ENCODE measurements at places on chromosomes 2 and 18.

- DNase-seq = no peak
These were observed 225.7 kb upstream of the CCDC150 start for GRCh38 chr2:196413821-196414274.

- no peak for DNase-seq
These were observed 348.0 kb downstream of the GPD2 start for GRCh38 chr2:156784020-156784701.

DNA sequence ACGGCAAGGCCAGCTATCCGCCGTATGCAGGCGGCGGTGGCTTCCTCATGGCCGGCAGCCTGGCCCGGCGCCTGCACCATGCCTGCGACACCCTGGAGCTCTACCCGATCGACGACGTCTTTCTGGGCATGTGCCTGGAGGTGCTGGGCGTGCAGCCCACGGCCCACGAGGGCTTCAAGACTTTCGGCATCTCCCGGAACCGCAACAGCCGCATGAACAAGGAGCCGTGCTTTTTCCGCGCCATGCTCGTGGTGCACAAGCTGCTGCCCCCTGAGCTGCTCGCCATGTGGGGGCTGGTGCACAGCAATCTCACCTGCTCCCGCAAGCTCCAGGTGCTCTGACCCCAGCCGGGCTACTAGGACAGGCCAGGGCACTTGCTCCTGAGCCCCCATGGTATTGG lies 3.1 kb downstream of the B3GNT7 start:
- no peak for DNase-seq

- DNase-seq = no peak
These were observed 260.4 kb upstream of the SIX3 start for GRCh38 chr2:44680983-44681531.

GRCh38 chr2:65031341-65032018 lies 24.7 kb upstream of the CEP68 start:
- DNase-seq = no peak

DNA sequence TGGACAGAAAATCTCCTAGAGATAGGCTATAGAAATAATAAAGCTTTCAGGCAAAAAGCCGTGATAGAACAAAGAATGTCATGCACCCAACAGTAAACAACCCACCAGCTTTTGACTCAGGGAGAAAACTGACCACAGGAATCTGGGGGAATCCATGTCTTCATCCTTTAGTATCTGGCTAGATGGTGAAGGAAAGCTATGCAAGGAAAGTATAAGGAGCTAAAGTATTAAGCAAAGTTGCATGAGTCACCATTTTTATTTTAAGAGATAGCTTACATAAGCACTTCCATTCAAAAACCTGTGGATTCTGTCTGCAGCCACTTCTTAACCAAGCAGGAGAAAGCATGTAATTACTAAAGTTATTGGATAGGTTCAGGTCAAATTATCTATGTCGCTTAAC lies 363.8 kb downstream of the LRP1B start:
- no peak for DNase-seq

GRCh38 chr18:49876536-49876935 lies 63.2 kb upstream of the ACAA2 start:
- no peak for DNase-seq

DNA sequence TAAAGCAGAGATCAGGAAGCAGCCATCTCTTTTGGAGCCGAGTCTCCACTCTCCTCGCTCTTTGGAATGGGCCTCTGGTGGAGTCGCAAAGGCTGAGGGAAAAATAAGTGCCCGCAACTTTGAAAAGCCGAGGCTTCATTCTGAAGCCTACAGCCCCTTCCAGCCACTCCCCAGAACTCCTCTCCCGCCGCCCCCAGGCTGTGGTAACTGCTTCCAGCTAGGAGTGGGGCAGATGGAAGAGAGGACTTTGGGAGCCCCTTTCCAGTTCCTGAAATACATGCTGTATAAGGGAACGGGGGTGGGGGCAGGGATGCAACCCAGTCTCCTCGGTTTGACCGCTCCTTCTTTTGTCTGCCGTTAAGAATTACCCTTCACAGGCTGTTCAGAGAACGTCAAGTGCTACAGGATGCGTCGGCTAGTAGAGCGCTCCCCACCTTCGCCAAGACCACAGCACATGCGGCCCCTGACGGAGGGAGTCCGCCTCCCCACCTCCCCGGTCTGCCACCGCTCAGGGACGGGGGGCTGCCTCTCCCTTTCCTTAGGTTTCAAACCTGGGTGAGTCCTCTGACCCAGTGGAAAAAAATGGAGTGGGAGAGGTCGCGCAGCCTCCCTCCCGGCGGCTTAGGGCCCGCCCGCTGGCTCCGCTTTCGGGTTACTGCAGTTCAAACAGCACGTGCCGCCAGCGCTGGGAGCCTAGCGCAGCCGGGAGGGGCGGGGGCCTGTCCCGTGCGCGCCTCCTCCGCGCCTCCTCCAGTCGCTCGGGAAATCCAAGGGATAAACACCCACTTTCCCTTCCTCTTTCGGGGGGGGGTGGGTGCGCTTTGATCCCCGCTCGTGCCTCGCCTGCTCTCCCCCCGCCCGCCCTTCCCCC lies 4.9 kb downstream of the CYP26B1 start:
- no peak for DNase-seq

DNA sequence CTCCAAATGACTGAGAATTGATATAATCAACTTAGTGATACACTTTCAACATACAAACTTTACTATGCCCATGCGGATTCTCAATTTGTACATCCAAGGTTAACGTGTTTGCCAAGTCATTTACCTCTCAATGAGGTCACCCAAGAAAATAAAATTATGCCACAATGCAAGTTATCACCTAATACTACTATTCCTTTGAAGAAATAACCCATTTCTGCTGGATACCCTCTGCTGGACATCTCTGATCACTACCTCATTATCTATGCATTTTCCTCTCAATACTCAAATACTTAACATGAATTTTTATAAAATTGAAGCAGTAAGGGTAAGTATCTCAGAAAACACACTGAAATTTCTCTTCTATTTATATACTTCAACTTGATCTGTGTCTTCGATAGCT lies 12.7 kb downstream of the HNRNPLL start:
- no peak for DNase-seq

DNA sequence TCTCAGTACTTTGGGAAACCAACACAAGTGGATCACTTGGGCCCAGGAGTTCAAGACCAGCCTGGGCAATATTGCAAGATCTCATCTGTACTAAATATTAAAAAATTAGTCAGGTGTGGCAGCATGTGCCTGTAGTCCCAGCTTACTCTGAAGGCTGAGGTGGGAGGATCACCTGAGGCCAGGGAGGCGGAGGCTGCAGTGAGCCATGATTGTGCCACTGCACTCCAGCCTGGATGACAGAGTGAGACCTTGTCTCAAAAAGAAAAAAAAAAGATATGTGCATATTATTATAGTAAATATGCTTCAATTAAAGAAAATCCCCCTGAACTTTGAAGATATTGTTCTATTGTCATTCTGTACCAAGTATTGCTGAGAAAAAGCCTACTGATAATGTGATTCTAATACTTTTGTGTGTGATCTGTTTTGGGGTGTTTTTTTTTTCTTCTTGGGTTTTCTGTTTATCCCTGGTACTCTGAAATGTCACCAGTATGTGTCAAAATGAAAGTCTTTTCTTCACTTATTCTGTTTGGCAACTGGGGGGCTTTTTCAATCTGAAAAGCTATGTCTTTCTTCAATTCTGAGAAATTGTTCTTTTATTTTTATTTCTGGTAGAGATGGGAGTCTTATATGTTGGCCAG lies 13.2 kb downstream of the NEURL3 start:
- no peak for DNase-seq

DNA sequence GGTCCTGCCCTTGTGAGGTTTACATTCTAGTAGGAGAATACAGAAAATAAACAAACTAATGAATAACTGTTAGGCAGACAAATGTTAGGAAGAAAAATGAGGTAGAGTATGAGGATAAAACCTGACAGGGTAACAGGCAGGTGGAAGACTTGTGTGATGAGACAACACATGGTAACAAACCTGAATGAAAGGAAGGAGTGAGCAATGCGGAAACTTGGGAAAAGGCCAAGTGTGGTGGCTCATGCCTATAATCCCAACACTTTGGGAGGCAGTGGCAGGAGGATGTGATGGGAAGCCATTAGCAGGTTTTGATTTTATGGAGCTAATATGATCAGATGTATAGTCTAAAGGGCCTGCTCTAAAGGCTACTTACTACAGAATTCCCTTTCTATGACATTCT lies 74.2 kb downstream of the INO80D start:
- DNase-seq = no peak

DNA sequence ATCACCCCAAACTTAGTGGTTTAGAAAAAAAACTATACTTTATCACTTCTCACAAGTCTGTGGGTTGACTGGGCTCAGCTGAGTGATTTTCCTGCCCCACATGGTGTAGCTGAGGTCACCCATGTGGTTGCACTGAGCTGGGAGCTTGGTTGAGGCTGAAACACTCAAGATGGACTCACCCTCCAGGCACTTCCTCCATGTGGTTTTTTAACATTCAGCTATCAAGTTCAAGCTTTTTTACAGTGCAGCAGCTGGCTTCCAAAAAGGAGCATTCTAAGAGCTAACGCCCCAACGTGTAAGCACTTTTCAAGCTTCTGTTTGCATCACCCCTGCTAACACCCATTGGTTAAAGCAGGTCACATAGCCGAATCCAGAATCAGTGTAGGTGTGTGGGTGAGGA lies 105.9 kb upstream of the CREB1 start:
- DNase-seq = no peak

DNA sequence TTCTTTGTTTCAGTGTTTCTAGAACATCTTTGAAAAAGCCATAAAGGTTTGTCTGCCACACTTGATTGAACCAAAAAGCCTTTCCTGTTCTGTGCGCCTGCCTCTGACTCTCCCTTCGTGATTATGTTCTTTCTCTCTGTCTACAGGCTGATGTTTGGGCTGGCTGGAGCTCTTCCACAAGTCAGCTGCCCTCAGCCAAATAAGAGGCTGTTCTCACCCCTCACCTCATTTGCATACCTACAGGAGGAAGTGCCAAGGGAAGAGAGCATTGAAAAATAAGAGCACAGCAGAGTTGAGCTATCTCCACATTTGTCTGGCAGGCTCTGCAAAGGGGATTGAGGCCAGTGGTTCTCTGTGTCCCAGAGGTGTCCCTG lies 15.8 kb downstream of the INPP5D start:
- DNase-seq = no peak

DNA sequence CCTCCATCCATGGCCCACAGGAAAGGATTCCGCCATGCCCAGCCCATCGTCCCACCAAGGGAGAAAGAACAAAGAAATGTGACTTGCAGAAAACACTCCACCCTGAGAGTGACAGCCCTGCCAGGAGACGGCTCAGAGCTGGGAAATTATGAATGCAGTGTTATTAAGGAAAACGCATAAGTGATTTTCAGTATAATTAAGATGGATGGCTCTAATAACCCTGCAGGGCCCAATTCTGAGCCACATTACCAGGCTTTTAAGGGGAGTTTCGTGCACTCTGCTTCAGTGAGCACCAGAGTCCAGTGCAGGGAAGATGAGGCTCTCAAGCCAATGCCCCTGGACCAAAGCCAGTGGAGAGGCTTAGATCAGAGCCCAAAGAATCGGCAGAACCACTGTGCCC lies 10.6 kb upstream of the TEX51 start:
- DNase-seq = no peak

DNA sequence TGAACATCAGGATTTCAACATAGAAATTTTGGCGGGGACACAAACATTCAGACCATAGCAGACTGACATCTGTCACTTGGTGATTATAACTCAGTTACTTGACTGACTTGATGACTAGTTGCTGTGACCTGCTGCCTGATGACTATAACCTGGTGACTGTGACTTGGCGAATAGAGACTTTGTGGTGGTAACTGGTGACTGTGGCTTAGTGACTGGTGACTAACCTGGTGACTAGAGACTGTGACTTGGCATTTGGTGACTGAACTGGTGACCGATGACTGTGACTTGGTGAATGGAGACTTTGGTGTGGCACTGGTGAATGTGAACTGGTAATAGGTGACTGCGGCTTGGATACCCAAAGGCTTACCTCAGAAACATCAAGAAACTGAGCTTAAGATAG lies 563.1 kb upstream of the FAM98A start:
- DNase-seq = no peak

GRCh38 chr2:230899287-230899686 lies 25.8 kb downstream of the GPR55 start:
- DNase-seq = no peak
